LHCN-M2 (cell line): ENCODE measurements at places on chromosomes 12 and 14.

- DNase-seq = peak; percentile 1
Observed at GRCh38 chr12:112716099-112717093, 75.2 kb upstream of the RPH3A start.

- DNase-seq = no peak
Observed at GRCh38 chr12:128767518-128767917, 56.2 kb downstream of the SLC15A4 start.

DNA sequence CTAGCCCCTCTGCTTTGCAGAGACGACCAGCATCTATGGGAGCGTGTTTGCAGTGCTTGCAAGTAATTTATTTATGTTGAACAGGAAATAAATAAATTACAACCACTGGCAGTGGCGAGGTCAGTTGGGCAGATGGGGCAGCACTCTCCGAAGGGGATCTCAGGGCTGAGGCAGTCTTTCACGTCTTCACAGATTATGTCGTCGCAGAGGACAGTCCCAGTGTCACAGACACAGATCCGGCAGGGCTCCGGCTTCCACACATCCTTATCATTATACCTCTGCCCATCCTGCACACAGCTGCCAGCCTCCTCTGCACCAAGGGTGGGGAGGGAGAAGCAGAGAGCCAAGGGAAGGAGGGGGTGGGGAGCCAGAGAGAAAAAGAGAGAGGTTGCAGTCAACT is 4.5 kb downstream of the COL2A1 start:
- no peak for DNase-seq

DNA sequence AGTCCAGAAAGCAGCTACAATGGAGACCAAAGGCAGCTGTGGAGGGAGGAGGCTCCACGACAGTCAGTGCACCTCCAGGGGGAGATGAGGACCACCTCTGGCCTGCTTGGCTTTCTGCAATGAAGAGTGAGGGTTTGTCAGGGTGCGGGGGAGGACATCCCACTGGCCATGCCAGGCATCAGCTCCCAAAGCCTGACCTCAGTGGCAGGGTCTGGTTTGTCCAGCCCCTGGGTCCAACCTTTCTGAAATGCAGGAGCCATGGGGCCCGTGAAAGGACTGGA is 35.2 kb downstream of the SLC6A12 start:
- no peak for DNase-seq

GRCh38 chr12:81596558-81596957 is 162.6 kb downstream of the PPFIA2 start:
- no peak for DNase-seq

GRCh38 chr12:81874586-81874985 is 115.4 kb upstream of the PPFIA2 start:
- DNase-seq = no peak

GRCh38 chr14:100131181-100131580 is 28.3 kb downstream of the DEGS2 start:
- DNase-seq = no peak

GRCh38 chr12:46824709-46825108 is 1.1 kb downstream of the SLC38A4 start:
- no peak for DNase-seq

- peak; percentile 74 for DNase-seq
Observed at GRCh38 chr12:122421821-122422729, at the start of gene CLIP1. Gene CLIP1, minus strand, starts transcription at chr12:122422669. Its CDS starts 42,217 bp downstream, at chr12:122380452.

DNA sequence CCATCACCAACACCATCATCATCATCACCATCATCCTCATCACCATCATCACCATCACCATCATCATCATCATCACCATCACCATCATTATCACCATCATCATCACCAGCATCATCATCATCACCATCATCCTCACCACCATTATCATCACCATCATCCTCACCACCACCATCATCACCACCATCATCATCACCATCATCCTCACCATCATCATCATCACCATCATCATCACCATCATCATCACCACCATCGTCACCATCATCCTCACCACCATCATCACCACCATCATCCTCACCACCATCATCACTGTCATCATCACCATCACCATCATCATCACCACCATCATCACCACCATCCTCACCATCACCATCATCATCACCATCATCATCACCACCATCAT is 113.0 kb upstream of the TMEM233 start:
- DNase-seq = no peak

GRCh38 chr14:84785996-84786395 is 743.9 kb upstream of the FLRT2 start:
- DNase-seq = no peak

DNA sequence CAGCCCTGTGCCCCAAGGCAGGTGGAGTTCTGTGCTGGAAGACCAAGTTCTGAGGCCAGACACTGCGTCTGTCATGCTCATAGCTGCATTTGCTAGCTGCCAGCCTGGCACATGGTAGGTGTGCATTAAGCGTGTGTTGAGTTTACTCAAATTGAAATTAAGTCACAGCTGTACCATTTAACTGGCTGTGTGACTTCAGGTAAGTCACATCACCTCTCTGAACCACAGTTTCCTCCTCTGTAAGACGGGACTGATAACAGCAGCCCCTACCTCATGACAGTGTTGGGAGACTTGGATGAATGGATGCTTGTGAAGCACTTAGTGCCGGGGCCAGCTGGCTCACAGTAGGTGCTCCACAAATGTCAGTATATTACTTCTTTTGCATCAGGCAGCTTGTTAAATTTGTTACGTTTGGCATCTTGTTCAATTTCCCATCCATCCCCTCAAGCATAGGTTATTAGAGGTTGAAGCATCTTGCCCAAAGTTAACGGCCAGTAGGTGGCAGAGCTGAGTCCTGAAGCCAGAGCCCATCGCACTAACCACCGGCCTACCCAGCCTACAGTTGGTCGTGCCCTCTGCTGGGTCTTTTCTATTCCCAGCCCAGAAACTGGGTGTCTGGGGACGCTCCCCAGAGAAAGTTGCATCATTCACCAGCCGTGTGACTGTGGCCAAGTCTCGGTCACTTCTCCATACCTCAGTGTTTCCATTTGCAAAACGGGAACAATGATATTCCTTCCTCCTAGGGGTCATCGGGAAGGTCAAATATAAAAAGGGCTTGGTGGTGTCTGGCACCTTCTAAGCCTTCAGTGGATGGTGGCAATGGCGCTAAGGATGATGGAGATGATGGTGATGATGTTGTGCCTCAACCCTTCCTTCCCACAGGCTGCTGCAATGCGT is 4.5 kb downstream of the DAO start:
- peak; percentile 19 for DNase-seq

- no peak for DNase-seq
Observed at GRCh38 chr12:5022465-5023061, 21.1 kb upstream of the KCNA5 start.

- no peak for DNase-seq
Observed at GRCh38 chr12:33588725-33589405, 149.2 kb upstream of the SYT10 start.

GRCh38 chr12:69360348-69360672 is 767 bp downstream of the YEATS4 start:
- no peak for DNase-seq

DNA sequence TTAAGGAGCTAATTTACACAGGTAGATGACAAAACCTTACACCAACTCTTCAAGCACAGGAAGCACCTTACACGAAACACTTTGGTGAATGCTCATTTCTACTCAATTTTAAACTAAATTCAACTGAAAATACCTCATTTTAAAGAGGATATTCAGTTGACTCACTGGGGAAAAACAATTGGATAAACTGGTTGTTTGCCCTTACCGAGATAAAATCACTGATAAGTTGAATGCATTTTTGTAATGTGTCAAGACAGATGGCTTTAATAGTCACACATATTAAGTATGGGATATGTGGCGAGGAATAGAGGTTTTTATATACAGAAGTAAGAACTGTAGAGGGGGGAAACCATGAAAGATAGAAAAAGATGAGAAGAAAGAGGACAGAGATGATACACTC is 105.4 kb downstream of the HMGA2 start:
- no peak for DNase-seq

DNA sequence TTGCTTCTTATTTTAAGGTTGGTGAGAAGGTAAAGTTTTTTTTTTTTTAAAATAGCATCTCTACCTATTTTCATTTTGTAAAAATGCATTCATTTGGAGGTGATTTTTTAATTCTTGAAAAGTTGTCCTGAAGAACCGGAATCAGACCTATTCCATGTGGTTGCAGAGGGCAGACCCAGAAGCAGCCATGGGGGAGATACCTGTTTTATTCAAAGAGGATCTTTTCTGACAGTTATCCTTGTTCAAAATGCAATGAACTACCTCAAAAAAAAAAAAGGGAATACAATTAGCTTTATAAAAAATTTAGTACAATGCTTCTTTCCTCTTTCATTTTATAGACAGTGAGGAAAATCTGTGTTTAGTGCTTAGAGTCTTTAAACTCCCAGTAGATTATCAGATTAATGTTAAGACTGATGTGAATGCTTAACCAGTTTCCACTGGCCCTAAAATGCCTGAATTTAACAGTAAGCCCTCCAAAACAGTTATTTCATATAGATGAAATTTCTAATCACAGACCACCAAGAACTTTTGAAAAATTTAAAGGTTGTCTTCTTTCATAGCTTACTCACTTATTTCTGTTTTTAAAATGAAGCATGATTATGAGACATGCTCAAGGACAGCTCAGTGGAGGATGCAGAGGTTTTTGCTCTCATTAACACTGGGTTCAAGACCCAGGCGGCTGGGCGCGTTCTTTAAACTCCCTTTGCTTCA is 8.6 kb upstream of the NEMF start:
- DNase-seq = no peak

GRCh38 chr12:53530920-53531319 is 23.6 kb upstream of the NPFF start:
- peak; percentile 56 for DNase-seq

DNA sequence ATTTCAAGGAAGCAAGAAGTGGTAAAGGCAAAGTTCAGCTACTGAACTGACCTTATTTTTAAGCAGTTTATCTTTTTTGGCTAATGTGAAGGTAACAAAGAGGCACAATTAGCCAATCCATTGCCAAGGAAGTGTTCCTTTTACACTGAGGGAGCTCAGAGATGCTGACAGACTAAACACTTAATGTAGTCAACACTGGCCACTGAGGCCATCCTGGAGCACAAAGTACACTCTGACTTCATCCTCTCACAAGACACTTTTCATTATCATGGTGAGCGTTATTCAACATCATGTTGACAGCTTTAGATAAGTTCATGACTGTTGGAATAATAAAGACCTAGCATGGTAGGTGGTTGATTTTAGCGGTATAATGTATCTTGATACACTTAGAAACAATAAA is 89.9 kb downstream of the ADAMTS20 start:
- DNase-seq = no peak
